Breast epithelium (tissue), 4 donors: ENCODE measurements at places on chromosomes 4 and X.

- DNase-seq = no peak
Observed at GRCh38 chr4:1255151-1255550, 6.2 kb upstream of the CTBP1 start.

DNA sequence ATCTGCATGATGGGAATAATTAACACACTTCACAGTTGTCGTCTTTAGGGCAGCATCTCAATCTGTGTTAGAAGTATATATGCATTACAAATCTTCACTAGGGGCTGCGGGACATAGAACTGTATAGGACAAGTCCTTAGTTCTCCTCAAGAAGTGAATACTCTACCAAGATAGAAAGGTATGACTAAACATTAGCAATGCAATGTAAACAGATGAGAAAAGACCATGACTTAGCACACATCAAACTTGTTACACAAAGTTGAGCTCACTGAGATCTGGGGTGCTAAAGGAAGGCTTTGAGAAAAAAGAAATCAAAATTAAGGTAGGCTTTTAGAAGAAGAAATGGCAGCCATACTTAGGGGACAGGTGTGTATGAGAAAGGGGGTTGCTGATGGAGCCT, 182.1 kb upstream of the MAP3K15 start:
- DNase-seq = no peak

- no peak for DNase-seq
Observed at GRCh38 chr4:75769036-75769435, 44.7 kb downstream of the USO1 start.

DNA sequence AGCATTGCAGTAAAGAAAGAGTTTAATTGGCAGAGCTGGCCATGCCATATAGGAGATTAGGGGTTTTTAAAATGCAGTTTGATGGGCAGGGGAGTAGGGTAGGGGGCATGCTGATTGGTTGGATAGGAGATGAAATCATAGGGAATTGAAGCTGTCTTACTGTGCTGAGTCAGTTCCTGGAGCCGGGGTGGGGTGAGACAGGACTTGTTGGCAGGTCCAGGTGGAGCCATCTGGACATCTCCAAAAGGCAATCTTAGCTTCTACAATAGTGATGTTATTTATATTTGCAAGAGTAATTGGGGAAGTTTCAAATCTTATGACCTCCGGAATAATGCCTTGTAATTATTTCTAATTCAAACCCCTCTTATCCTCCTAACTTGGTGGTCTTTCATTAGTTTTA, 32.4 kb upstream of the PGM2 start:
- DNase-seq = no peak

- DNase-seq = no peak
Observed at GRCh38 chr4:114386637-114387233, 211.9 kb upstream of the UGT8 start.

DNA sequence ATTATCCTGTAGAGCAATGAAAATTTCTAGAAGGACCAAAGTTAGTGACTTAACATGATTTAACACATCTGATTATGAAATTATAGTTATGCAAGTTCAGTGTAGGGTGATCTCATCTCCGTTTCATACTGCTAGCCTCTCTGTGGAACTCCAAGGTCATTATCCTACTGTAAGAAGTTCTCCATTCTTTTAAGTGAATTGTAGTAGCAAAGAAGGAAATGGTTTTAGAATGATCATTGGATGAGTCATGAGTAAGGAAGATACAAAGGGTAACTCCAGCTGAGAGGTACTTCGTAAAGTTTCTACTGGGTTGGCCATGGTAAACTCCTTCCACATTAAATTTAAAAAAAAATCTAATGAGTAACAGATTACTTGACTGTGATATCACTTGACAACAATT, 215.0 kb upstream of the GIMD1 start:
- no peak for DNase-seq

GRCh38 chr4:105022811-105023667, 123.6 kb upstream of the TET2 start:
- DNase-seq = no peak

DNA sequence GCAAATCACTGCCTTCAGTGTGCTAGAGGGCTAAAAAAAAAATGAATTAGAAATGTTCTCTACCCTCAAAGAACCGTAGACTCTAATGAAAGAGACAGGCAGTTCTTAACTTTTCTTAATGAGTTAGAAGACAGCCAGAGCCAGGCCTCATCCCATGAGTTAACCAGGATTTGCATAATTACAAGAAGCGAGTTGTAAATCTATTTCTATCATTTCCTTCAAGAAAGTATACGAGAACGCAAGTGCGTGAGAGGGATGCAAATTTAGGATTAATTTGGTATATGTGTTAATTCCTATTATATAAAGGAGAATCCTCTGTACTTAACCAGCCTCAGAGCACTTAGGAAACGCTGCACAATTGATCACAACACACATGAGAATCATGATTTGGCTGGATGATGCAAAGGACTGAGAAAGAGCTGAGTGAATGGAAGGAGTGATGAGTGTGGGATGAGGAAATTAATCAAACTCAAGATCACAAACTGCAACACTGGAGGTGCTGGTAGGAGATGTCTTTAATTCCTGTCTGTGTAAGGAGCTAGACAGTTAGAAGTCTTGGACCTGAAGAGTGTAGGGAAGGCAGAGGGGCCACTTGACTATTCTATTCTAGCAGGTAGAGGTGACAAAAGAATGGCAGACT, 157.2 kb downstream of the ATP10D start:
- no peak for DNase-seq

DNA sequence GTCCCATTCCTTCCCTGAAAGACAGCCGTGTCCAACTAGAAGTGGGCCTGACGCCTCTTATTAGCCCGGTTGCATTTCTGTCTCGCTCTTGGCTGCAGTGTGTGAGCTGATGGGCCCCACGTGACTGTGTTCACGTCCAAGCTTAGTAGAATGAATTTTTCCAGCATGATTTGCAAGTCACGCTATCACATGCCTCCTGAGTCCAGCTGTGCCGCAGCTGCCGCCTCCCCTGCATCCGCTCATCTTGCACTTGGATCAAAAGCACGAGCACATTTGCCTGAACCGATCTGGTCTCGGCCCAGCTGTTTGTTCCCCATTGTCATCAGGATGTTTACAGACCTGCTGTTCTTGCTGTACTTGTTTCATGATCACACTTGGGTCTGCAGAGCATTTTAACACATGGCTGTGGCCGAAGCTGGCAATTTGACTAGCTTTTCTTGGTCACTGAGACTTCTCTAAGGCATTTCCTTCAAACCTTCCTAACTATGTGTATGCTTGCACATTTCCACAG, 126.5 kb downstream of the KIT start:
- DNase-seq = peak; percentile 60

DNA sequence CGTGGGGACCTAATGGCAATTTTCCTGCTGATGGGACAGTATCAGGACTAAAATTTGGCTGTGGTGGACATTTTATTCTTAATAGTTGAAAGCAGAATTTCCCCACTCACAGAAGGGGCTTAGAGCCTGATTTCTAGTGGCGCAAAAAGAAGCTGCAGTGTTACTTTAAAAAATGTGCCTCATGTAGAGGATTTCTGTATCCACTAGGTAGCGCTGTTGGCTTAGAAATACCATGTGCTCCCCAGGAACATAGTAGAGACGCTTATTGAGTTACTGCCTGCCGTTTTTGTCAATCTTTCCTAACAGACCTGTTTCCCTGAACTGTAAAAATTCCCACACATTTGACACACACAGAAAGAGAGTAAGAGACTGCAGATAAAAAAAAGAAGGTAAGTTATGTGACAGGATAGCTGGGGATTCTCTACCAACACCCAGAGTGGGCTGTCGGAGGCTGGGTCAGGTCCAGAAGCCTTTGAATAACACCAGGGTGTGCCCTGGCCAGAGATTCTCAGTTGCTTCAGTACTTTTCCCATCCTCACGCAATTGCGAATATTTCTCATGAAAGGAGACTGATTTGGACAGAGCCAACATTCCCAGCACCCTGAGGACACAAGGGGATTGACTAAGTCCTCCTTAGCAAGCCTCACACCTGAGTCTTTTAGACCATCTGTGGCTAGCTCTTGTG, 88.4 kb downstream of the ZXDA start:
- DNase-seq = peak; percentile 17

- DNase-seq = no peak
Observed at GRCh38 chrX:39936886-39937770, 160.6 kb downstream of the BCOR start.

- no peak for DNase-seq
Observed at GRCh38 chrX:69510137-69510715, 6.1 kb downstream of the NALF2 start.

GRCh38 chr4:109026588-109026987, 263.7 kb upstream of the ETNPPL start:
- no peak for DNase-seq

DNA sequence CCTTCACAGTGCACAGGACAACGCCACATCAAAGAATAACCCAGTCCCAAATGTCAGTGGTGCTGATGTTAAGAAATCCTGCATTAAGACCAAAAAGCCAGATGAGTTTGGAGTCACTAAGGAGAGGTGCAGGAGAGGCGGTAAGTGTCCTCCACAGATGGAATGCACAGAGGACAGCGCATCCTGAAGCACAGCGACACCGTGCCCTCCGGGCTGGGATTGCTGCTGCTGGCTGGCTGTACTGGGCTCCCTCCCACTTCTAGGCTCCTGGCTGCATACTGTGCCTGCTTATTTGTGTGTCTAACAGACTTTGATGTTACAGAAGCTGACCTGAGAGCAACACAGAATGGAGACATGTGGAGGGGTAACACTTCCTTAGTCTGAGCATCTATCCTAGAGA, 325.6 kb upstream of the BOD1L1 start:
- no peak for DNase-seq
